Mucosa of descending colon (tissue), 3 donors: ENCODE measurements at places on chromosomes 11 and 22. TPM values are rescaled to one million over a fixed set of nuclear protein-coding genes. Genes with fewer than 3 reads are reported as not detected.

The TRIM66 gene
- total RNA-seq, result 21.3 TPM

The MIOX gene
- not detected for total RNA-seq

The MS4A15 gene
- not detected for total RNA-seq

The IGLL1 gene
- not detected for total RNA-seq

The UQCR10 gene
- total RNA-seq, result 178 TPM

The SLC37A2 gene
- total RNA-seq, result 6.2 TPM

The USP2 gene
- total RNA-seq, result 84.3 TPM

The PANX1 gene
- total RNA-seq, result 9.0 TPM

The HARBI1 gene
- 5.7 TPM for total RNA-seq

The PHETA2 gene
- 13.0 TPM for total RNA-seq

The IGSF22 gene
- 1.5 TPM for total RNA-seq

The PTS gene
- 27.7 TPM for total RNA-seq

The MMP8 gene
- not detected for total RNA-seq

The ARHGAP20 gene
- total RNA-seq, result 3.9 TPM

The APOA4 gene
- total RNA-seq, result not detected

The CRYBA4 gene
- not detected for total RNA-seq

The CTSW gene
- 3.2 TPM for total RNA-seq

The WDR74 gene
- total RNA-seq, result 42.4 TPM

The ANKK1 gene
- total RNA-seq, result 0.19 TPM
